ENCODE measurements at places on chromosomes 2 and 18.
A peak's percentile ranks its signal among the peaks of the same experiment; 100 is the strongest.

- no peak for DNase-seq
Observed at GRCh38 chr2:157837851-157838441, 38.2 kb downstream of the ACVR1 start.

DNA sequence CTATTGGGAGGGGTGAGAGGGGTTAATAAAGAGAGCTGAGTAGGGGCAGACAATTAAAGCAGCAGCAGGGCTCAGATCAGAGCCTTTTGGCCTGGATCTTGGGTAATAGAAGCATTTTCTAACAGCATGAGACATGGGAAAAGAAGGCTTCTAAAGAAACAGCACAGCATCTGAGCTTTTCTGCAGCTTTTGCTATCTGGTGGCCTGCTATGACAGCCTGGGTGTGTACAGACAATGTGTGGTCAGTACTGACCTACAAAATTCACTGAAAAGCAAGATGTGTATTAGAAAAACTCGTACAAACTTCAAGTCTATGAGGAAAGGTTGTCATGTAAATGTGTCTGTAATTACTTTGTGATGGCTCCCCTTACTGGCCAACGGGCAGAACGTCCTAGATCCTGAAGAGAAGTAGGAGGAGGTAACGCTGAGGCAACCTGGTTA lies 95.6 kb downstream of the GALNT3 start:
- peak; percentile 47 for DNase-seq

GRCh38 chr2:150729495-150729955 lies 242.1 kb upstream of the RND3 start:
- DNase-seq = peak; percentile 12

DNA sequence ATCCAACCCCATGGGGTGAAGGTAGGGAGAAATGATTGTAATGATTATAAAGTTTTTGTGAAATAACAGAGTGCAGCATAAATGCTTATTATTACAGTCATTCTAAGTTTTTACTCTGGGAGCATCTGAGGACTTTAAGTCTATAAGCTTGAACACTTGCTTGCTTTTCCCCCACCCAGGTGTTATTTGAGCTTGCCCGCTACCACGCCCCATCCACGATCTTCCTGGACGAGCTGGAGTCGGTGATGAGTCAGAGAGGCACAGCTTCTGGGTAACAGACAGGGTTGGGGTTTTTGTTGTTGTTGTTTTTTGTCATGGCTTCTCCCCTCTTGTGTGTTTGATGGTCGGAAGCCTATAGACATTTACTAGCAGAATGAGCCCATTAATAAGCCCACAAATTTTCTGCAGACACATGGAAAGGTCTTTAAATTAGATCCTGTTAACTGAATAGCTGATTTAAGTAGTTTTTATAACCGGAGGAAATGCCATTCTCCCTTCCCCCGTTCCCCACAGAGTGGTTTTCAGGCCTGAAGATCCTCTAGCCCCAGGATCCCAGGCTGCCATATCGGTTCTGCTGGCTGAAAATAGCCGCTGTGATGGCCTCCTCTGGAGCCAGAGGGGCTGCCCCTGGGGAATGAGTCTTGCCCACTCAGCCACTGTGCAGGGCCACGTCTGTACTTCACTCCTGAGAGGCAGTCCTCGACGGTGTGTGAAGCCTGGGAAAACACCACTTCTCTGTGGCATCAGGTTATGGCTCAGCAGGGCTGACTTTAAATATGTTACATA lies 39.9 kb upstream of the ELOA2 start:
- DNase-seq = peak; percentile 3

- no peak for DNase-seq
Observed at GRCh38 chr2:20687260-20687832, 20.4 kb downstream of the GDF7 start.

DNA sequence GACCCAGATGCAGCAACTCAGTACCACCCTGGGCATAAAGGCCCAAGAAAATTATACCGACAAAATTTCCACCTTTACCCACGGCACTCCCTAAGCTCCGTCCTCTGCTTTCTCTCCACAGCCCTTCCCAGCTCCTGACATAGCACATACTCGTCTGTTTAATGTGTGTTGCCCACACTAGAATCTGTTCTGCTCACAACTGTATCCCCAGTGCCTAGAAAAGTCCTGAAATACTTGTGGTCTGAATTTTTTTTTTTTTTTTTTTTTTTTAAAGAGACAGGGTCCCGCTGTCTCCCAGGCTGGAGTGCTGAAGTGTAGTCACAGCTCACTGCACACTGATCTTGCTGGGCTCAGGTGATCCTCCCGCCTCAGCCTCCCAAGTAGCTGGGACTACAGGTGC lies 62.3 kb downstream of the ADCY3 start:
- peak; percentile 56 for DNase-seq

DNA sequence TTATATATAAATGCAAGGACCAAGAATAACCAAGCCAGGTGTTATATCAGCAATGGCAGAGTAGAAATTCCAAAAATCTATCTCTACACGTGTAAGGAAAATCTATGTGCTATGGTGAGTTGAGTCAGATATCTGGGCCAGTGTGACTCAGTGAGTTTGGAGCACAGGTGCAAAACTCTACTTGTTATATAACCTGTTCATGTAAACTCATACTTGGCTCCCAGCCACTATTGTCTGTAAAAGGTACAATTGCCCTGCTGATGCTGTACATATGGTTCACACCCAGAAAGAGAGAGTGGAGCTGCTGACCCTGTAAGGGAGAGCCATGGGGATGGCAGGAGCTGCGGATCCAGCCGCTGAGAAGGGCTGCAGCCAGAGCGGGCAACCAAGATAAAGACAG lies 112.0 kb downstream of the TRABD2A start:
- DNase-seq = no peak

GRCh38 chr18:50836521-50836957 lies 16.7 kb upstream of the MRO start:
- DNase-seq = peak; percentile 55

GRCh38 chr2:231306791-231307393 lies 88.6 kb upstream of the B3GNT7 start:
- DNase-seq = no peak

DNA sequence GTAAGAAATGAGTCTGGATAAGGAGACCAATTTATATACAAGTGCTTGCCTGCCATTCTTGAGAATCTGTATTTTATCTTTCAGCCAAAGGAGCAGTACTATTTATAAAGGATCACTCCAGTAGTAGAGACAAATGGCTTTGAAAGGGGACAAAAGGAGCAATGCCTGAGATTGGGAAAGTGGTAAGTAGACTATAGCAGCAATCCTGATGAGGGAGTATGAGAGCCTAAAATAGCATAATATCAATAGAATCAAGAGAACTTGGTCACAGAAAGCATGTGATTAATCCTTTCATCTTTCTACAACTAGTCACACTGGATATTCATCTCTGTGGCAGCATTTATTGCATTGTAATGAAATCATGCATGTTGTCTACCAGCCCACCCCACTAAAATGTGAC lies 20.2 kb downstream of the NRXN1 start:
- DNase-seq = no peak

GRCh38 chr2:32591669-32592463 lies 36.0 kb upstream of the TTC27 start:
- DNase-seq = no peak

GRCh38 chr2:207156451-207157161 lies 9.1 kb downstream of the KLF7 start:
- DNase-seq = no peak

- peak; percentile 59 for DNase-seq
Observed at GRCh38 chr18:36711813-36712444, 116.9 kb downstream of the TPGS2 start.

- no peak for DNase-seq
Observed at GRCh38 chr2:3246928-3247714, 130.5 kb downstream of the EIPR1 start.
